ENCODE measurements at places on chromosomes 13 and 19.

DNA sequence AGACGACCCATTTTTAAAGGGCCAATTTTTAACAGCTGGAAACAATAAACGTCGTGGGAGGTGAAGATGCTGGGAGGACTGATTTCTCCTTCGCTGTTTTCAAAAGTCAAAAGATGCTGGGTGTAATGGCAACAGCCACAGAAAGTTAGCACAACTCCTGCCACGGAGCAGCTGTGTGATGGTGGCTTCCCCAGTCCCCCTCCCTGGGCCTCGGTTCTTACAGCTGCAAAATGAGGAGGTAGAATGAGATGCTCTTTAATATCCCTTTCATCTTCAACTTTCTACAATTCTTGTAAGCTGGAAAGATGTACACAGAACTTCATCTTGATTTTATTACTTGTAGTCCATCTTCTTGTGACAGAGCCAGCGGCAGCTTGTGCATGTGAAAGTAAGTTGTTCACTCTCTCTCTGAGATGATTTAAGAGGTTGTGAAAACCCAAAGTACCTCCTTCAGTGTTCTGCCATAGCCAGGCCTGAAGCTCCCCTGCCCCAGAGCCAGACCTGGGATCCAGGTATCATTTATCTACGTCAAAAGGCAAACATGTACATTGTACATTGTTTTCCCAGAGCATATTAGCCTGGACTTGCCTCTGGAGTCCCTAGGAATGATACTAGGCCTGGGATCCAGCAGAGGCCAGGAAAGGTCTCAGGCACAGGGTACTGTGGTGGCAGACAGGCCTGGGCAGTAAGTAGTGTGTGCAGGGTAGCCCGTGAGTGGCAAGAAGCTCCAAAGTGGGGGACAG lies 3.4 kb upstream of the UBE2L5 start:
- DNase-seq, result no peak

DNA sequence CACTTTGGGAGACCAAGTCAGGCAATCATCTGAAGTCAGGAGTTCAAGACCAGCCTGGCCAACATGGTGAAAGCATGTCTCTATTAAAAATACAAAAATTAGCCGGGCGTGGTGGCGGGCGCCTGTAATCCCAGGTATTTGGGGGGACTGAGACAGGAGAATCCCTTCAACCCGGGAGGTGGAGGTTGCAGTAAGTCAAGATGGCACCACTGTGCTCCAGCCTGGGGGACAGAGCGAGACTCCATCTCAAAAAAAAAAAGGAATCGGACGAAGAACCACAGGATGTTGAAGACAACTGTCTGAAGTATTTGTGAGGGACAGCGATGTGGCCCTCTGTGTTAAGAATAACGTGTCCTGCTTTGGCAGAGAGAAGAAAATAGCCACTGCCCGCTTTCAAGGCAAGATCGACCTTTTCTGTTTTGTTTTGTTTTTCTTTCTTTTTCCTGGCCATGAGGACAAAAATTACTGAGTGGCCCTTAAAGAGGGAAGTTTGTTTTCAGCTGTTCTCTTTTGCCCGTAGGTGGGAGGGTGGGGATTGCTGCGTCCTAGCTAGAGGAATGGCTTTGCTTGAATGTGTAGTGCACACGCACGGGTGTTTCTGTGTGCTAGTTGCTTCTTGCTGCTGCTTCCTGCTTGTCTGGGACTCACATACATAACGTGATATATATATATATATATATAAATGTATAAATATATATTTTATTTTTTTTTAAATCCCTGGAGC lies 6.2 kb upstream of the PRKCG start:
- DNase-seq, result no peak

DNA sequence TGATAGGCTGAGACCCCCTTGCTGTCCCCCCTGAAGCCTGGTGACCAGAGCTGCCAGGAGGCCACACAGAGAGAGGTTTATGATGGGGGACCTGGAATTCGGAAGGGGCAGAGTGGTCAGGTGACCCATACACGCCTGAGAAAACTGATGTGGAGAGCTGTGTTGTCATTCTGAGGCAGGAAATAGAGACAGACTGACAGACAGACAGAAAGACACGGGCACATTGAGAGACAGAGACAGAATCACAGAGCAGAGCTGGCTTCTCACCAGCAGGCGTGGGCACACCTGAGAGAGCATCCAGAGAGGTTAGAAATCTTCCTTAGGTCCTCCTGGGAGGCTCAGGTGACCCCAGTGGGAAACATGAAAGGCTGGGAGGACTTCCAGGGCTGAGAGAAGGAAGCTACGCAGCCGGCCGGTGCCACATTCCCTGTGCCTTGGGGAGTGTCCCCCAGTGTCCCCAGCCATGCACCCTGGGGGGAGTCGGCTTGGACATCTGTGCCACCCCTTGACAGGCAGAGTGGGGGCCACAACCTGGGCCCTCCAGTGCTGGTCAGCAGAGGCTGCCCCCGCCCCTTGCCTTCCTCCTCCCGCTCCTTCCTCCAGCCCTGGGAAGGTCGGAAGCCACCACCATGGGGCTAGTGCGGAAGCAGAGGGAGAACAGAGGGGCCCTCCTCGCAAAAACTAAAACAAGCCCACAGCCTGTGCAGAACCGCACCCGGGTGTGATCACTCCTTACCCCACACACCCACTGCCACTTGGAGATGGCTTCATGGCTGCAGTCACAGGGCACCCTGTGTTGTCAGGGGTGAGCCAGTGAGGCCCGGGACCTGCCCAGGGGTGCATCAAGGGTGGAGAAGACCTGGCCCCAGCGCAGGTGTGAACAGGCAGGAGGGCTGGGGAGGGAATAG lies 2.2 kb downstream of the FFAR1 start:
- no peak for DNase-seq

DNA sequence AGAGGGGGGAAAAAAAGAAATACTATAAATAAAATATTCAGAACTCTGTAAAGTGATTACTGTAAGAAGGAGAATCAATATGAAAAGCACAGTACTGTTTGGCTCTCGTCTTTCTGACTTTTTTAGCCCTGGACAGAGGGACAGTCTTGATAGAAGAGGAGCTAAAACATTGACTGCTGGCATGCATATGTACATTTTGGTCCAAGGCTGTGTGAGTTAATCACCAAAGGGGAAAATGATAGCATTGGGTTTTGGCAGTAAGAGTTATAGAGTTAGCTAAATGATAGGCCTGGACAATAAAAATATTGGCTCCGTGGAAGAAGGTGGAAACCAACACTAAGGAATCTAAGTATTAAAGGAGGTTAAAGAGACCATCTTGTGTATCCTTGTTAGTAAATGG lies 50.3 kb downstream of the RAP2A start:
- DNase-seq, result no peak

- peak; percentile 68 for DNase-seq
Observed at GRCh38 chr19:14031719-14032480, at the start of gene IL27RA. IL27RA (plus strand) TSS chr19:14031762; CDS start chr19:14031873, 111 bp downstream.

DNA sequence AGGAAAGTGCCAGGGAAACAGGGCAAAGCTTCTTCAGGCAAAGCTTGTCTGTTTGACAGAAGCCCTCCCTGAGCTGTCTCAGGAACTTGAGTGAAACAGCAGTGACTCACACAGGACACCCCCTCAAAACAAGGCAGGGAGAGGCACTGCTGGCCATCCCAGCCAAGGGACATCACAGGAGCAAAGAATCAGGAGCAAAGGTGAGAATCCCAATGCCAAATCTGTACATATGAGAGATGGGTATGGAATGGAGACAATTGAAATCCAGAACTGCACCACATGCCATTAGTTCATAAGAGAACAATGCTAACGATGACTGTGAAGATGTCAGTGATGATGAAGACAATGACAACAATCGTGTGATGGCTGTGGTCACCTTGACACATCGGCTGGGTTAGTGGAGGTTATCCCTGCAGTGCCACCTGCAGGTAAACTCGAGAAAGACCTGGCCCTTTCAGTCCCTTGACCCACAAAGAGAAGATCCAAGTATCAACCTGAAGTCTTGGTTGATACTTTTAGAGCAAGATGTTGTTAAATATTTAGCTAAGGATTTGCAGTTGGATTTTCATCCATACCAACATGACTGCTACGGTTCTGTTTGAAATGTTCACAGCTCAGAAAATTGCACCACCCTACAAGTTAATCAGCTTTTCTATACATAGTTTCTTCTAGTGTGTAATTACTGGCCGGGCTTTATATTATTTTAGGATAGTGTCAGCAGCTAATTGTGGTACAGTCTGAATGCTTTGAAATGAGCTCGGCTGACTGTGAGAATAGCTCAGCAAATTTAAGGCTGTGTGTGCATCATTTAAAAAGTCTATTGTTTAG lies 42.0 kb upstream of the IPO5 start:
- no peak for DNase-seq

All from stimulated activated CD8-positive, alpha-beta memory T cell treated with anti-CD3 and anti-CD28 coated beads, Interleukin-7, amount 100 ng/mL, for 48 hours (primary cell).